ENCODE measurements at places on chromosomes 4 and X.

- DNase-seq = no peak
Measured at GRCh38 chr4:98006814-98007412, 136.4 kb downstream of the STPG2 start.

GRCh38 chr4:23337292-23337691, 552.6 kb downstream of the PPARGC1A start:
- no peak for DNase-seq

DNA sequence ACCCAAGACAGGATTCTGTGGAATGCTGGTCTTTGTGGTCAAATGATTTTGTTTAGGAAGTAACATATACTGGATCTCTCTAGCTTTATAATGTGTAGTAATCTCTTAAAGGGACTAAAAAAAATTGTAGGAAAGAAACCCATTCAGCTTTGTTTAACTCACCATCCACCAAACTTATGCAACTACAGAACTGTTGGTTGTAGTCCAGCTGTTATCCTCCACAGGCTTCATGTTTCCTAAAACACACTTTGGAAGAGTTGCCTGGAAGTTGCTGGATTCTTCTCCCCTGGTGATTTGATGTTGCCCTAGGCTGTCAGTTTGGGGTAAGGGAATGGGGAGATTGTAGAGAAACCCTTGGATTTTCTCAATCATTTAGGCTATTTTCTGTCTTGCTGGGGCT, 89.3 kb downstream of the RLIM start:
- no peak for DNase-seq

DNA sequence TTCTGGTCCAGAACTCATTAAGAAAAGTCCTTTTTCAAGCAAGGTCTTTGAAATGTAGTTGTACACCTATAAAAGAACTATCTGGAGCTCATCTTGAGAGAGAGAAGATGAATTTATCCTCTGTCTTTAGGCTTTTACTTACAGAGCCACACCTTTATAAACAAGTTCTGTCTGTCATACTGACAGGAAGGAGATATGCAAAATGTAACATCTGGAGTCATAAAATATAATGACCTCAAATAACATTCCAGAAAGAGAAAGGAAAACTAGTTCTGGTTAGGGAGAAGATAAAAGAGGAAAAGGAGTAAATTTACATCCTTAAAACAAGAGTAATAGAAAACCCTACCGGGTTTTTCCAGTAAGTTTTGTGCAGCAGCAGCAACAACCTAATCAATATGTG, 1.3 kb downstream of the INPP4B start:
- no peak for DNase-seq

DNA sequence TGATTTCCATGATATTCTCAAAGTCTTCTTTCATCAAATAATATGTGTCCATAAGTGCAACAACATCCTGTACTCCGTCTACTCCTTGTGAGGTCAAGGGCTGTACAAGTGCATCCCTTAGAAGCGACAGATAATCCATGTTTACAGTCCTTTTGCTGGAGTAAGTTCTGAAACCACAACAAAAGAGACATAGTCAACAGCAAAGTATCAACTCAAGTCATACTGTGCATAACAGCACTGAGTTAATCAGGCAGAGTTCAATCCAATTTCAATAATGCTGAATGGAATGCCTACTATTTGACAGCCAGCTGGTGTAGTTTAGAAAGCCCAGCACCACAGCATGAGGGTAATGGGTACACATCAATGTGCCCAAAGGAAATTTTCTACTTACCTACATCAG, 74.5 kb downstream of the RFC1 start:
- DNase-seq = no peak

- peak; percentile 37 for DNase-seq
Measured at GRCh38 chr4:177339477-177340374, 30.1 kb downstream of the NEIL3 start.

DNA sequence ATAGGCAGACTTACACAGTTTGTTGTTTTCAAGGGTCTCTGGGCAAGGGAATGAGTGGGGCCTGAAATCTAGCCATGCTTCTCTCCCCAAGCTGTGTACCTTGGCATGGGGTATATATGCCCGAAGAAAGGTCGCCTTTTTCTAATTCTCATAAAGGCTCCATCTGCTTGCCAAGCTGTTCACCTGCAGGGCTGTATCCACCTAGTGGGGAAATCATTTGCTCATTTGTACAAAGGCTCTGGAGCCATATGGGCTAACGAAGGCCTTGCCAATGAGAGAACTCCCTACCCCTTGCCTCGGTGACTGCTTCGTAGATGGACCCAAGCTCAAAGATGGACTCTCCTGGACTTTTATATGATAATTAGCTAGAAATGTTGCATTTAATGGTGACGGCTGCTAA, 1097.0 kb downstream of the PDHA2 start:
- no peak for DNase-seq

DNA sequence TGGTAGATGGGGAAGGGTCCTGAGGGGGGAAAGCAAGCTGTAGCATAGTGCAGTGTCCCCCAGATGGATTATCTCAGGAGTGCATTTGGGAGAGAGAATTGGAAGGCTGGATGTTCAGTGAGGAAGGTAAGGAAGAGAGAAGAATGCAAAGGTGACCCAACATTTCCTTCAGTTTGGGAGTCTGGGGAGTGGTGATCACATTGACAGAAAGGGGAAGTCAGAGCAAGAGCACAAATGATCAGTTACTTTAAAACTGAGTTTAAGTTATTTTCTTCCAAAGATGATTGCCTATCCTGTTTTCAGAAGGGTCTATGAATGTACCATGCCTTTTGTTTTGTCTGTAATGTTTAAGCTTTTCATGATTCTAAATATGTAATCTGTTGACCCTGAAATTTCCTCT, 47.6 kb downstream of the ARHGAP10 start:
- DNase-seq = no peak

DNA sequence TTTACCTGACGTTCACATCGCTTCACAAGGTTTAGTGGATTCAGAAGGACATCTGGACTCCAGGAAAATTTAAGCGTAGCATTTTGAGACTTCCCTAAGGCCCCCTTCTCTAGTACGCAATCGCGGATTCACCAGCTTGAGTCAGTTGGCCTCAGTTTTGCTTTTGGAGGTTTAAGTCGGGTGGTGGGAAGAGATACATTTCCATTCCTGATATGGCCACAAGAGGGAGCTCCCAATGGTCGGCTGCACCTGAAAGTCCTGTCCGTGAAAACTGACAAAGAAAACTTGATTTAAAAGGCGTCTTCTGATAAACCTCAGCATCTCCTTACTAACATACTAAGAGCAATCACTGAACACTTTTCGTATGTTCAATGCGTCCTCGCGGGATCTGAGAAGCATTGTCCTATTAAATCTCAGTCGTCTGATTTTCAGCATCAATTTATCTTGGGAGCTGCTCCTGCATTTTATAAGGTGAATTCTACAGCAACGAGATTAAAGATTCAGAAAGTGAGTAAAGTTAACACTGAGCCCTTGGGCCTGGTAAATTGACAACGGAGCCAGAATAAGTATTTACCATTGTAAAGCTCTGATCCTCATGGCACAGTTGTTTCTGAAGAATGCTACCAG, 50.6 kb downstream of the LGI2 start:
- peak; percentile 67 for DNase-seq

Data from fibroblast of skin of left quadriceps (primary cell).